ENCODE measurements at places on chromosomes 3 and 15.

DNA sequence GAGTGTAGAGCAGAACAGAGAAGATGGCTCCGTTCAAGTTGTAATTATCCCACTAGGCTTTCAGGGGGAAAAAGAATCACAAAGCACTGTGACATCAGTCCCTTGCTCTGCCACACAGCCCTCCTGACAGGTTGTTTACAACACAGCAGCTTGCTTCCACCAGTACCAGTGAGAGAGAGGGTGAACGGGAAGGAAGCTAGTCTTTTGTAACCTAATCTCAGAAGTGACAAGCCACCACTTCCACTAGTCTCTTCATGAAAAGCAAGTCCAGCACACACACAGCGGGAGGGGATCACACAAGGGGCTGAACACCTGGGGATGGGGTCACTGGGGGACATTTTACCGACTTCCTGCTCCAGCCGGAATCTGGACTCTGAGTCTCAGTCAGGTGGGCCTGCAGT lies 86.3 kb downstream of the FAM81A start:
- no peak for DNase-seq

- DNase-seq = no peak
Observed at GRCh38 chr3:181009225-181009624, 19.7 kb upstream of the DNAJC19 start.

GRCh38 chr15:51226576-51227210 lies 111.7 kb downstream of the CYP19A1 start:
- DNase-seq = no peak

DNA sequence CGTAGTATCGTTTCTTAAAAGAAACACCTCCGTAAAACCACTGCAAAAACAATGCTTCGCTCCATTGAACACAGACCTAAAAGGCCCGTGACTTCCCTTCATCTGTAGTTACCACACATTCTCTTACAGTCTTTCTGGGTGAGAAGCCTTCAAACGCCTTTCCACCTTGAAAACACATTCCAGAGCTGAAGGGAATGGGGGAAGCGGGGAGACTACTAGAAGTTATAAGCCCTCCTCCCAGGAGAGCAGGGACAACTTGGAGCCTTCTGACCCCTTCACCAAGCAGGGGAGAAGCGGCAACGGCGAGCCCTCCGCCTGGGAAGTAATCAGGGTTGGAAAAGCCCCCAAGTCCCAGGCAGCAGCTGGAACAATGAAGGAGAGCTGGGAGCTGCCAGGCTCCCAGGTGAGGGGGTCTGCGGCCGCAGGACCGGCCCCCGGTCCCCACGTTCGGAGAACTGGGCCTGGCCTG lies 461 bp downstream of the SECISBP2L start:
- DNase-seq = no peak

DNA sequence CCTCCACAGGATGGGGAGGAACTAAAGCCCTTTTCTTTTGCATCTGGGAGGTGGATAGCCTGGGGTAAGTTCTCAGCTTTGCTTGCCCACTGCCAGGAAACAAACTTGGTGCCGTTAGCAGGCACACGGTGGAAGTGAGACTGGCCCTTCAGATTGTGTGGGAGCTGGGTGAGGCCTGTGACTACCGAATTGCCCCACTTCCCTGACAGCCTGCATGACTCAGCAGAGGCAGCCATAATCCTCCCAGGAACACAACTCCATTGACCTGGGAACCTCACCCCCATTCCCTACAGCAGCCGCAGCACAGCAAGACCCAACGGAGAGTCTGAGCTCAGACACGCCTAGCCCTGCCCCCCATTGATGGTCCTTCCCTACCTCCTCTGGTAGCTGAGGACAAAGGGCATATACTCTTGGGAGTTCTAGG lies 282.6 kb downstream of the KLF13 start:
- no peak for DNase-seq

- DNase-seq = no peak
Observed at GRCh38 chr15:29065571-29065970, 179.8 kb downstream of the APBA2 start.

DNA sequence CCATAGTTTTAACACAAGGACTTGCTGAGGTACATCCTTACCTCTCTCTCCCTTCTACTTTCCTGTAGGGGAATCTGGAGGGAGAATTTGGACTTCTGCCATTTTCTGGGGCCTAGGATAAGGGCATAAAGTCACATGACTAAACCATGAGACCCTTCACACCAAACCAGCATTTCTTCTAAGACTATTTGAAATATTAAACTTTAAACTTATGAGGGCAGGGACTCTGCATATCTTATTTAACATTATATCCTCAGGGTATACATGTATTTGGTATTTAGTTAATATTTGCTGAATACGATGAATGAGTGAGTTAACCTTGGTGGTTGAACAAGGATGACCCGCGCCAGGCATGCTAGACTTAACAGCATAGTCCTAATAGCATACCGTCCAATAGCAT lies 63.4 kb downstream of the USP13 start:
- no peak for DNase-seq

GRCh38 chr3:188244395-188244861 lies 90.5 kb downstream of the LPP start:
- no peak for DNase-seq

DNA sequence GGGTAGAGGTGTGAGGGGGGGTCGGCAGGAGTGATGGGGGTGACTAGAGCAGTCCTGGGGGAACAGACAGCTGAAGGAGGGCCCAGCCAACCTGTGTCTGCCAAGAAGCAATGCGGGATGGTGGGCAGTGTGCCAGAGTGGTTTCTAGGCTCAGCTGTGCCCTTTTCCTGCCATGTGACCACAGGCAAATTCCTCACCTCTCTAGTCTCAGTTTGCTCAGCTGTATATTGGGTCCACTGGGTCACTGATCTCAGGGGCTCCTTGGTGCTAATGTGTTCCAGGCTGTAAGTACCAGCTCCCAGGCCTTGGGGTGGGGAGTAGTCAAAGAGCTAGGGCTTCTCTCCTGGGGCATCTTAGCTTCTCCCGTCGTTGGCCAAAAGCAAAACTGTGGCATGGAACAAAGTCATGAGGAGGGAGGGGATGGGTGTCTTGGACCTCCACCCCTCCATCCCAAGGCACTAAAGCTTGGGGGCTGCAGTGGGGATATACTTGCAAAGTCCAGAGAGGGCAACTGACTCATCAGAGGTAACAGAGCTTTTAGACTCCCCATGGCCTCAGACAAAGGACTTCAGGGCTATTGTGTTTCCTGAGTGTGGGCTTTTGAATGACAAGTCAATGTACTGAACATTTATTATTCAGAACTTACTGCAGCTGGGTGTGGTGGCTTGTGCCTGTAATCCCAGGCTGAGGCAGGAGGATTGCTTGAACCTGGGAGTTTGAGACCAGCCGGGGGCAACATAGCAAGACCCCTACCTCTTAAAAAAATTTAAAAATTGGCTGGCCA lies 20.9 kb downstream of the SMAD6 start:
- no peak for DNase-seq

DNA sequence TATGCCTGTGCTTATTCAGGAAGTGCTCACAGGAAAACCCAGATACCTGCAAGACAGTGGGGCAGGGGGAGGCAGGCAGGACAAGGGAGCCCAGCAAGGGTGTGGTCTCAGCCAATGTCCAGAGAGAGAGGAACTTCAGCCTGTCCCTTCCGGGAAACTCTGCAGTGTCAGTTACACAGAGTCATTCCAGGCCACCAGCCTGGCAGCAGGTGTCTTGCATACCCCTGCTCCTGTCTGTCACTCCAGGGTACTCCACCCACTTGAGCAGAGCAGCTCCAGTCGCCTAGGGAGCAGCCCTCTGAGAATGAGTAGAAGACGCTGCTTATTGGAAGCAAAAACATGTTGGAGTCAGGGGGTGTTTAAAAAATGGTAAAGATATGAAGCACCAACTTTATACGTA lies 431.2 kb upstream of the RGMA start:
- no peak for DNase-seq

DNA sequence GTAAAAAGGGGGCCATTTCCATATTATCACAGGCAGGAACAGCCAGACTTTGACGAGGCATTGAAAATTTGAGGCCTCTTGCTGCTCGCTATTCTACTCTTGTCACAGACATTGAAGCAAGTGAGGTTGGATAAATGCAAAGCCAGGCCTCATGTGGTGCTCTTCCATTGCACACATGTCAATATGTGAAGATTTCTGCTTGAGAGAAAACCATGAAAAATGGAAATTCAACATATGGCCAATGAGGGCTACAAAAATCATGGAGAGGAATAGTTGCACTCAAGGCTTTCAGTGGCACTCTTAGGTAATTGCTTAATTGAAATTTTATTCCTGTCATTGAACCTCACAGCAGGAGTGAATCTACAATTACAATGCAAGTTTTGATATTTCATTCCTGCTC lies 185.6 kb upstream of the MBNL1 start:
- DNase-seq = no peak

- no peak for DNase-seq
Observed at GRCh38 chr3:61964566-61964965, 403.2 kb downstream of the PTPRG start.

DNA sequence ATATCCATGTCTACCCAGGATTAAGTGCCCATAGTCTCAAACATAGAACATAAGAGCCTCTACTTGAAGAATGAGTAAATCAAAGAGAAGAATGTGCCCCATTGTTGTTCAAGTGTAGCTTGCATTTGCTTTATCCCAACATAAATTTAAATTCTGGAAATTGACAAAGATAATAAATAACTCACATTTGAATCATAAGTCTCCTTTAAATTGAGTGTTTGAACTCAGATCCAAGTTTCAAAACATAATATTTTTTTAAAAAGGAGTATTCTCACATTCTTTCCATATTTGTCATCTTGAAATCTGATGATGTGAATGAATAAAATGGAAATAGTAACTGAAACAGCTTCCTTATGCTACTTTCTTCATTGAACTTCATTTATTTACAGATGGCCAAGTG lies 135.2 kb downstream of the MECOM start:
- DNase-seq = no peak

DNA sequence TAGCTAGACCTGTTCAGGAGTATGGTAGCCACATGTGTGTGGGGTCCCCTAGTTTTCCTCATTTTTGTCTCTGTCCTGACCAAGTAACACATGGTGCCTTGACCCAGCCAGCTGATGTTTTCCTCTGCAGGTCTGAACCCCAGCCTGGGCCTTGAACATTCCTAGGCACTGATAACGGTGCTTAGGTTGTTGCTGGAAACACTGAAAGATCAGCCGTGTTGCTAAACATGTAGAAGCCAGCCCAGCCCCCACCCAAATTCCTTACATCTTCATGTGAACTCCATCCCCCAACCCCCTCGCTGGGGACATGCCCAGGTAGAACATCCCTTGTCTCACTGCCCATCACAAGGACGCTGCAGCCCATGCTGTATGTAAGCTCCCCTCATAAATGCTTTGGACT lies 18.7 kb downstream of the RTP3 start:
- no peak for DNase-seq

DNA sequence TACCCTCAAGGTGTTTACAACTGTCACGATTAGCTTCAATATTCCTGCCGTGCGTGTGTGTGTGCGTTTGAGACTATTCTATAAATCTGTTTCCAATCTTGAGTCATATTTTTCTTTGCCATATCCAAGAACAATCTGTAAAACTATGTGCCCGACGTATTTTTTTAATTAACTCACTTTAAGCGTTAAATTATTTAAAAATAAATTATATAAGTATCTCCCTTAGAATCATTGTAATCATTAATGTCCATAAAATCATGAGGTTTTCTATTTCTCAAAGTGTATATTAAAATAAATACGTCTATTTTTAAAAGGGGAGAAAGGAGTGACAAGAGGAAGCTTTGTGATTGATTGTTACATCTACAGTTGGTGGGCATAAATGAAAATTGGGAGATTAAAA lies 2.9 kb downstream of the SETMAR start:
- DNase-seq = no peak

DNA sequence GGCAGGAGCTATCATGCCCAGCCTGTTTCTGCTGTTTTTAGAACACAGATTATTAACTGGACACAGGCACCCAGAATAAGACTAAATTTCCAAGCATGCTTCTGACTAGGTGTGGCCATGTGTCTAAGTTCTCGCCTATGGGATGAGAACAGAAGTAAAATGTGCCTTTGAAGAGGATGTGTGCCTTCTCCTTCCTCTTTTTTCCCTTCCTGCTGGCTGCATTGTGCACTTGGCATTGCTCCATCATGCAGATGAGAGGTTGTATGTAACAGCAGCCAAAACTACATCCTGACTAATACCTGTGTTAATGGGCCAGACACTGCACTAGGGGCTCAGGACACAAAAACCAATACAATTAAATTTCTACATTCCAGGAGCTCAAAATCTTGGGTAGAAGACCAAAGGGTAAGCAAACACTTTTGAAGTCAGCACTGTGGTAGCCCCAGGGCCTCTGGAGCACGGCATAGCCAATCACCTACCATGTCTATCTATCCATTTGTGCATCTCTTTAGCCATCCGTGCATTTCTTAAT lies 40.9 kb upstream of the RNU6-1 start:
- no peak for DNase-seq

- DNase-seq = no peak
Observed at GRCh38 chr15:63978511-63979261, 67.6 kb downstream of the DAPK2 start.

DNA sequence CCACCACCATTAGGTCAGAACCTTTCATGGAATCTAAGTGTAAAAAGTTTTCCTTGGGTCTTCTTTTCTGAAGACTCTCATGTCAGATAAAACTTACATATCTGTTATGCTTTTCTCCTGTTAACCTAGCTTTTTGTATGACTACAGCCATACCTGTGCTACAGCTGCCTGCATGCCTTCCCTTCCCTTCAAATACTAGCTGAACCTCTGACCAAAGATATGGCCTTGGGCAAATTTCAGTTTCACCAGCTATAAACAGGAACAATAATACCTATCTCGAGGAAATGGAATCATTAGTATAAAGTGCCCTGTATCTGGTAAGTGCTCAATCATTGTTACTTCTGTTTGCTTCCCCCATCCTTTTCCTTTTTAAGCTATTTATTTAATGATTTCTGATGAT lies 25.0 kb downstream of the GLB1 start:
- DNase-seq = no peak

DNA sequence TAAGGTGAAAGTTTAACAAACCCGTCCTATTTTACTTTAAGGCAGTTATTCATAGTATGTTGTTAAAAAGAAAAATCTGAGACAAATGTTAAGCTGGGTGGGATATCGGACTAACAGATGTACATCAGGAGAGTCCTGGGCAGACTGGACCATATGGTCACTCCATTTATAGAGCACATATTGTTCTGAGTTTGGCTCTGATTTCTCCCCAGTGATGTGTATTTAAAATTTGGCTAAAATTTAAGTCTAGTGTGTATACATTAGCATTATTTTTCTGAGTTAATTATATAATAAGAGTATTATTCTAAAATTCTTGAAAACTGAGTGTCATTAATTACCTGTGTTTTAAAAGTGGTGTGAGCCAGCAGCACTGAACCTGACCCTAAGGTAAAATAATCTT lies 6.1 kb downstream of the GMPS start:
- no peak for DNase-seq

GRCh38 chr3:30855400-30856292 lies 38.8 kb downstream of the GADL1 start:
- no peak for DNase-seq

DNA sequence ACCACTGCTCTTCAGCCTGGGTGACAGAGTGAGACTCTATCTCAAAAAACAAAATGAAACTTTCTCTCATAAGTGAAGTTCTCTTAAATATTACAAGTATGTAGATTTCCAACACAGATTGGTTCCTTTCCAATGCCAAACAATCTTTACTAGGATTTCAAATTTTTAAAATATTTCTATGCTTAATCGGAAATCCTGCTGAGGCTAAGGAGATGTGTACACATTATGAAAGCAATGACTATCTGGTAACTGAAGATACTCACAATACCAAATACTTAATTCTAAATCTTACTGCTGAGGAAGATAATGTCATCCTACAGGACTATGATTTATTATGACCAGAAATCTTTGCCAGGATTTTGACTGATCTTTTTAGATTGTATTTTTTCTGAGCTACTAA lies 255.6 kb upstream of the ZNF717 start:
- no peak for DNase-seq

- no peak for DNase-seq
Observed at GRCh38 chr15:96551196-96551595, 220.7 kb downstream of the NR2F2 start.

Data from 8988T (cell line).